Smooth muscle cell of the brain vasculature (primary cell): ENCODE measurements at places on chromosomes 11 and 22.

GRCh38 chr11:70421123-70421522 lies 22.8 kb downstream of the CTTN start:
- DNase-seq: no peak

DNA sequence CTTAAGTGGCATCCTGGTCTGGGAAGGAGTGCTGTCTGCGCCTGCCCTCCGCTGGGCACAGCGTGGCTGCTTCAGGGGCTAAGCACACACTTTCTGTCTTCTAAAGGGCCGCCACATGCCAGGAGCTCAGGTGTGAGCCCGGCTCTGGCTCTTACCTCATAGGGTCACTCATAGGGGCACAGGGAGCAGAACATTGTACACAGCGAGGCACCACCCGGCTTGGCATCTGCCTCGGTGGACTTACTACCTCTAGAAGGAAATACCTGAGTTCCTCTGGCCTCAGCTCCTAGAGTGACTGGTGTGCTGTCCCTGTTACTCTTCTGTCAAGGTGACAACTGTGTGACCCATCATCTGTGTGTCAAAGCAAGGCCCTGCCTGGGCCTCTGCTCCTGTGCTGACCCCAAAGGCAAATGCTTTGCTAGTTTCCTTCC lies 13.4 kb downstream of the NEAT1 start:
- no peak for DNase-seq

- no peak for DNase-seq
These were observed 20.6 kb downstream of the CLMP start for GRCh38 chr11:123174196-123175183.

GRCh38 chr22:41899992-41900651 lies 14.8 kb downstream of the SHISA8 start:
- DNase-seq: no peak

DNA sequence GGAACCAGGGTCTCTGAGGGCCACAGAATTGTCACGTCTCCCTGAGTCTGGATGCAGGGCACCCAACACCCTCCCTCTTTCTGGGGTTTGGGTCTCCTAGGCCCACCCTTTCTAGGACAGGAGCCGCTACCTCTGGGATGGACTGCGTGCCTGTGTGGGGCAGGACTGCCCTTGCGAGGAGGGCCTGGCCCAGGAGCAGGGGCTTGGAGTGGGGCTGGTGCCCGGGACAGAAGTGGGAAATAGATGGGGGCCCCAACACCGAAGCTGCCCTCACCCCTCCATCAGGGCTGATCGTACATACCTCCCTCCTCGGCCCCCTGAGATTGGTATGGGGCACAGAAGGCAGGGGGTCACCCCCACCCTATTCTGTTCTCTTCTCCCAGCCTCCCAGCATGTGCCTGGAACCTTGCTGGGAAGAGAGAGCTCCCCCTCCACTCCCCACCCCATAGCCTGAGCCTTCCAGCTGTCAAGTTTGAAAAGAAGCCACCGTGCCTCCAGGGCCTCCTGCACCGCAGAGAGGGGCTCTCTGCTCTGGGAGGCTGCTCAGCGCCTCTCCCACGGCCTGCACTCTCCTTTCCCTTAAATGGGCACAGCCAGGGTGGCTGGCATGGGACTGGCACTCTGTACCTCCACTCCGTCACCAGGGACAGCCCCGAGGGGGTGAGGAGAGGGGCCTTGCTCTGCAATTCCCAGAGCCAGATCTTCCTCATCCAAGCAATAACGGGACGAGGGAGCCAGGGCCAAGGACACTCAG lies 1.8 kb downstream of the LRRC10B start:
- no peak for DNase-seq

DNA sequence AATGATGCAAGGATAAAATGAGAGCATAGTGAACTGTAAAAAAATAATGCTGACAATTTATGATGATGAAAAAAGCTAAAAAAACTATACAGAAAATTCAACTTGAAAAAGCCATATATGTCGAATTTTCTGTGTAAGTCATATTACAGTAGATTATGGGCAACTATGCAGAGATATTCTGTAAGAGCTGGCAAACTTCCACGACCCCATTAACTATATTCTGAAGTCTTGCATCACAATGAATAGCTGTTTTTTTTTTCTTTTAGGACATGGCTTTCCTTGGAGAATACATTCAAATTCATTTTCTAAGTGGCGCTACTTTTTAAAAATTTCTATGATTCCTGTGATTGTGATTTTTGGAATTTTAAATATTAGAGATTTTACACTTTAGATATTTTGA lies 18.4 kb downstream of the PSMD13 start:
- DNase-seq: no peak

GRCh38 chr11:128670631-128671030 lies 23.2 kb upstream of the FLI1 start:
- no peak for DNase-seq

GRCh38 chr11:122726028-122726427 lies 70.5 kb downstream of the UBASH3B start:
- DNase-seq: no peak

DNA sequence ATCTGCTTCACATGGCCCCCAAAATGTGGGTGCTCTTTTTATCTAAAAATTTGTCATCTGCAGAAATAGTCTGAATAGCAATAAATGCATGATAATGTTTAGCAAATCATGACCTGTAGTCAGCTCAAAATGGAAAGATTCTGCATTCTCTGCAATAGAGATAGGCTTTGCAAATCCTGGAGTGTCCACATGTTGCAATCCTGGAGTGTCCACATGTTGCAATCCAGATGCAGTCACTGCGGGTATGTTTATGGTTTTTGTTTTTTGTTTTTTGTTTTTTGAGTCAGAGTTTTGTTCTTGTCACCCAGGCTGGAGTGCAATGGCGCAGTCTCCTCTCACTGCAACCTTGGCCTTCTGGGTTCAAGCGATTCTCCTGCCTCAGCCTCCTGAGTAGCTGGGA lies 20.2 kb upstream of the LRRC32 start:
- DNase-seq: no peak

DNA sequence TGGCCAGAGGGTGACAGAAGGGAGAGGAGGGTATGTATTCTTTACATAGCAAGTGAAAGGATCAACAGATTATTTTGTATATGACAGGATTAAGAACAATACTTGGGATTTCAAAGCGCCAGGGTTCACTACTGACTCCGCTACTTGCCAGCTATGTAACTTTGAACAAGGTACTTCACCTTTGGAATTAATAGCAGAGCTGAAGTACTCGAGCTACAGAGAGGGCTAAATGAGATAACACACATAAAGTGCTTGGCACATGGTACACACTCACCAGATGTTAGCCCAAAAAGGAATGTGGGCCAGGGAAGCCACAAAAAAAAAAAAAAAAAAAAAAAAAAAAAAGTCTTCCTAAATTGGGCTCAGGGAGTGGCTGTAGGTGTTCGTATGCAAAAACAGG lies 408.4 kb downstream of the BUD13 start:
- DNase-seq: no peak

DNA sequence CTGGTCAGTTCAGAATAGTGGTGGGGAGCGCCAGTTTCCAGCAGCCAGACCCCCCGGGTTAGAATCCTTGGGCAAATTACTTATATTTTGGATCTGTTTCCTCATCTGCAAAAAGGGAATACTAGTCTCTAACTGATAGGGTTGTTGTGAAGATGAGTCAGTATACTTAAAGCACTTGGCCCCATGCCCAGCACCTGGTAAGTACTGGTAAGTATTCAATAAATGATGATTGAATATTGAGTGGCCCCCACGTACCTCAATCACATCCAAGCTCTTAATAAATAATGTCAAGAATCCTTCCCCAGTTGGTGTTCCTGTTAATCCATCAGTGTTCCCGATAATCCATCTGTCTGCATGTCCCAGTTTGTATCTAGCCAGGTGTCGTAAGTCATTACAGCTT lies 12.1 kb downstream of the ACP2 start:
- no peak for DNase-seq

GRCh38 chr11:62046568-62047100 lies 77.2 kb upstream of the INCENP start:
- DNase-seq: no peak

GRCh38 chr11:34791780-34792542 lies 124.2 kb downstream of the APIP start:
- no peak for DNase-seq

DNA sequence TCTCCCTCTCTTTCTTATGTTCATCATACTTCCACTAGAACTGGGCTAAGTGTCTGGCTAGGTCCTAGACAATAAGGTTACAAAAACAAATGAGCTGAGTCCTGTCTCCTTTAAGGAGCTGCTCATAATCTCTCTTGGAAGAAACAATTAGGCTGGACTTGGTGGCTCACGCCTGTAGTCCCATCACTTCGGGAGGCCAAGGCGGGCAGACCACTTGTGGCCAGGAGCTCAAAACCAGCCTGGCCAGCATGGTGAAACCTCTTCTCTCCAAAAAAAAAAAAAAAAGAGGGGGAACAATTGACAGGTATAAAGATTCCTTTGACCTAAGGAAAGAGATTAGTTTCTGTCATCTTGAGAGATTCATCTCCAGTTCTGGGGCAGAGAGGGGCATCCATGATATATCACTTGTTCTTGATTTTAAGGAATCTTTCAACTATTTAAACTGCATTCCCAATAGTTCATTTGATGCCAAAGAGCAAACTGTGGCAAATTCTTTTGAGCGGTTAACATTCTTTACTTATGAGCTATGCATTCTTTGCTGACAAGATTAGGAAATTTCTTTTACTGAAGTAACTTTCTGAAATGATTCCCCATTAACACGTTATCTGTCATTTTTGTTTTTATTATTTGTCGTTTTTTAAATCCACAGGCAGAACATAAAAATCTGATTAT lies 125.5 kb downstream of the C11orf87 start:
- no peak for DNase-seq

GRCh38 chr11:19714387-19715363 lies 2.0 kb downstream of the NAV2 start:
- DNase-seq: no peak

GRCh38 chr11:16977136-16977993 lies 36.8 kb downstream of the PLEKHA7 start:
- DNase-seq: no peak

GRCh38 chr11:57513452-57513795 lies 2.1 kb downstream of the SLC43A1 start:
- DNase-seq: no peak

DNA sequence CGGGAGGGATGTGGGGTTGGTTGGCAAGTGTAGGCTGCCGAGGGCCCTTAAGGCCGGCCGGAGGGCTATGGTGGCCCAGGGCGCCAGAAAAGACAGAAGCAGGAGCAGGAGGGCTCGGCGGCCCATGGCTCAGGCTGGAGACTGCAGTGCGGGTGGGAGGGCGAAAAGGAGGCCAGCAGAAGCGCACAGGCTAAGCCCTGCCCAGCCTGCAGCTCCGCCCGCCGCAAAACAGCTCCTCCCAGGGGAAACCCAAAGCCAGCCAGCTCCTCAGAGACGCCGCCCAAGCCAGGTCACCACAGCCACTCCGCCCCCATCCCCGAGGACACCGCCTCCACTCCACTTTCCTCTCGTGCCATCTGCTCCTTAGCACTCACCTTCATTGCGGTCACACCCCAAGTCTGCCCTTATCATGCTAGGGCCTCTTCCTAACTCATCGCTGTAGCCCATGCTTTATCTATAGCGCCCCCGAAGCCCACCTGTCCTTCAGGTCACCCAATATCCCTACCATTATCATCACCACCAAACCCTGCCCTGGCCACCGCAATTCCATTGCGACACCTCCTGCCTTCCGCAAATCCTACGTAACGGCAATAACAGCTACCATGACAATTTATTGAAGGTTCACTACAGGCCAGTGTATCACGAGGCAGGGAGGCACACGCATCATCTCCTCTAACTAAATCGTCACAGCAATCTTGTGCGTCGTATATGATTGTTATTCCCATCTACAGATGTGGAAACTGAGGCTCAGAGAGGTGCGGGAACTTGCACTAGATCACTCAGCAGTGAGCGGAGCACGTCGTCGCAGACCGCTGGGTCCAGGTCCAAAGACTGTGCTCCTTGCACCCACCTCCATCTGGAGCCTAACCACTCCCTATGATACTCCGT lies at the start of gene PRCP:
PRCP (minus strand) TSS at position 154 of the 888 bp plus-strand sequence; CDS start at position 126, 28 bp downstream.
- DNase-seq: peak; percentile 54

DNA sequence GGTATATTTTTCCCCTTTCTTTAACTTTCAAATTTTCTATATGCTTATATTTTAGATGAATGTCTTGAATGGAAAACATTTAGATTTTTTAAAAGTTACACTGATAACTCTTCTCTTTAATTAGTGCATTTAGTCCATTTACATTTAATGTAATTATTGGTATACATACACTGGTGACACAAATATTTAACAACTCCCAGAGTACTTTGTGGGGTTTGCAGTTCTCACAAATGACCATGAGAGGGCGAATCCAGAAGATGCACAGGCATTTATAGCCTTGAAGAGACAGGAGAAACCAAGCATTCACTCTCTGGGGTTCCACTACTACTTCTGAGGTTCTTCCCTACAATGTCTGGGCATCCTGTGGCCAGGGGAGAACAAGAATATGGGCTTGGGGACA lies 125.1 kb downstream of the TIMP3 start:
- peak; percentile 13 for DNase-seq

- DNase-seq: no peak
These were observed 89.1 kb downstream of the RPS6KA4 start for GRCh38 chr11:64447831-64448598.

DNA sequence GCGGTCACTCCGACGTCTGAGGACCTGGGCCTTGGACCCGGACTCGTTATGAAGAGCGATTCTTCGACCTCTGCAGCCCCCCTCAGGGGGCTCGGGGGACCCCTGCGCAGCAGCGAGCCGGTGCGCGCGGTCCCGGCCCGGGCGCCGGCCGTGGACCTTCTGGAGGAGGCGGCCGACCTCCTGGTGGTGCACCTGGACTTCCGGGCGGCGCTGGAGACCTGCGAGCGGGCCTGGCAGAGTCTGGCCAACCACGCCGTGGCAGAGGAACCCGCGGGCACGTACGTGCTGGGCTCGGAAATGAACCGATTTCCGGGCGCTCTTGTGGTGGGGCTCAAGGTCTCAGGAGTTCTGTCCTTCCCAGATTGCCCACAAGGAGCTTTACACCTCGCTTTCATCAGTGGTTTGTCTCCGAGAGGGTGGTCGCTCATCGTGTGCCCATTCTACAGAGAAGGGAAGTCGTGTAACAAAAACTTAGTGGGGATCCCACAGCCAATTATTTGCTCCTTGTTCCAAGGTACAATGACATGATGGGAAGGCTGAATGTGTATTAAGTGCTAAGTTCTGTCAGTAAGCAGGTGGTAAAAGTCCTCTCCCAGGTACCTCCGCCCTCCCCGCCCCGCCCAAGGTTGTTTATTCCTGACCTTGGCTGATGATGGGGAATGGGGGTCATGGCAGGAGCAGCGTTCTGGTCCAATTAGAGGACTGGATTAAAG lies 695 bp downstream of the PEX26 start:
- no peak for DNase-seq

DNA sequence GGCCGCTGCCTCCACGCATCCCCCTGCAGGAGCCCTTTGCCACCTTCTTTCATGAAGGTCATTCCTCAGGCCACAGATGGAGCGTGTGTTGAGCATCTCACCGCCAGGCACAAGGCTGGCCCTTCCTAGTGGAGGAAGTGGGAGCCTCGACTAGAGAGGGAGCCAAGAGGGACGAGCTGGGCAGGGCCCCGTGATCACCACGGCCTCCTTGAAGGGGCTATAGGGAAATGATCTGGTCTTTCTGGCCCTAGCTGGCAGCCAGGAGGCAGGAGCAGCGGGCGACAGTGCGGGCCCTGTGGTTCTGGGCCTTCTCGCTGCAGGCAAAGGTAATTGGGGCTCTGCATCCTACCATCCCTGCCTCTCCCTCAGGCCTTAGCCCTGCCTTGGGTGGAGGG lies 49.1 kb downstream of the PISD start:
- DNase-seq: no peak
